CD4-positive, alpha-beta T cell treated with Interleukin-4 for 1 hour (primary cell): ENCODE measurements at places on chromosomes 2 and 18.

DNA sequence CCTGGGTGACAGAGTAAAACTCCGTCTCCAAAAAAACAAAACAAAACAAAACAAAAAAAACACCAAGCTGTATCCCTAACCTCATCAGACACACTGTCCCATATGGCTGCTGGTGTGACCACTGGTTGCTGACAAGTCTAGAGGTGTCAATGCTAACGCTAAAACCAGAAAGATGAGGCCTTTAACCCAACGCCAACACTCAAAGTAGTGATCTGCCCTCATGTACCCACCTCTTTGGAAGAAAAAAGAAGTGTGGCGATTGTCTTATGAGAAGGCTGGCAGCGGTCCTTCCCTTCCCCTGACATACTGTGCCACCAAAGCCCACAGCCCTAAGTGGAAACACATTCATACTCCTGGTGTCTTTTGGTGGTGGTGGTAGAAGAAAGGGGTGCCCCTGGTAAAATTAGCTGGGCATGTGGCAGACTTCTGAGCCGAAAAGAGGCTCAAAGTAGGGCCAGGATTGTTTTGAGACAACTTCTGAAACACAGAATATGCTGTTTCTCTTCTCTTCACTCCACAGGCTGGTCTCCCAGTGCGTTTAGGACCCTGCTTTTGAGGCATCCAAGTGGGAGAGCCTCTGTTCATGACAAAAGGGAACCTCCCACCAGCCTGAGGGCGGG, 9.8 kb downstream of the SERTAD2 start:
- no peak for DNase-seq

DNA sequence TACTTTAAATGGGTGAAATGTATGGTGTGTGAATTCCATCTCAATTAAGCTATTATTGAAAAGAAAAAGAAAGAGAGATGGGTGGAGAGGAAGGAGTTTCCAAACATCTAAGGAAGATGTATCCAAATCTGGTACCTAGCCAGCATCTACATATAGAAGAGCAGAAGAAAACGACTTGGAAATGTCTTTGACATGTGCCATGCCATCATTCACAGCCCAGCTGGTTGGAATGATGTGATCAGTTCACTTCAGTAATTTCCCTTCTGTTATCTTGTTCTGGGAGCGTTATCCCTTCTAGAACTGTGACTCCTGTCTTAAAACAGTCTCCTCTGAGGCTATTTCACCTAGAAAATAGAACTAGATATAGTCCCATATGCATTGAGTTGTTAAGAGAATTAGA, 312.8 kb upstream of the GYPC start:
- no peak for DNase-seq

GRCh38 chr18:45464619-45465018, 150.7 kb upstream of the SLC14A2 start:
- DNase-seq, result no peak

DNA sequence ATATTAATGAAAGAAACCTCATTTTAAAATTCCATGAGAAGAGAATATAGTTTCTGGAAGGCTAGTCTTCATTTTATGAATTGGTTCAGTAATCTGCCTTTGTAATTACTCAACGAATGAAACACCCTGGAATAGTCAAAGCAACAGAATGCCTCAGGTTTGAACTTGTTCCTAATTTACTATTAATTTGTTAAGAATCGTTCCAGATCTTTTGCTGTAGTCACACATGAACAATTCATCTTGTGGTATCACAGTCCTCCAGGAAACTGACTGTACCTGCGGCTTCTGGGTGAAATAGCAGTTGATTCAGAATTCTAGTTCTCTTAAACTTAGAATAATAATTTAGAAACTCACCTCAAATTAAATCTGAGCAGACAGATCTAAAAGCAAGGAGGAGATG, 282.7 kb upstream of the MAP2 start:
- no peak for DNase-seq

DNA sequence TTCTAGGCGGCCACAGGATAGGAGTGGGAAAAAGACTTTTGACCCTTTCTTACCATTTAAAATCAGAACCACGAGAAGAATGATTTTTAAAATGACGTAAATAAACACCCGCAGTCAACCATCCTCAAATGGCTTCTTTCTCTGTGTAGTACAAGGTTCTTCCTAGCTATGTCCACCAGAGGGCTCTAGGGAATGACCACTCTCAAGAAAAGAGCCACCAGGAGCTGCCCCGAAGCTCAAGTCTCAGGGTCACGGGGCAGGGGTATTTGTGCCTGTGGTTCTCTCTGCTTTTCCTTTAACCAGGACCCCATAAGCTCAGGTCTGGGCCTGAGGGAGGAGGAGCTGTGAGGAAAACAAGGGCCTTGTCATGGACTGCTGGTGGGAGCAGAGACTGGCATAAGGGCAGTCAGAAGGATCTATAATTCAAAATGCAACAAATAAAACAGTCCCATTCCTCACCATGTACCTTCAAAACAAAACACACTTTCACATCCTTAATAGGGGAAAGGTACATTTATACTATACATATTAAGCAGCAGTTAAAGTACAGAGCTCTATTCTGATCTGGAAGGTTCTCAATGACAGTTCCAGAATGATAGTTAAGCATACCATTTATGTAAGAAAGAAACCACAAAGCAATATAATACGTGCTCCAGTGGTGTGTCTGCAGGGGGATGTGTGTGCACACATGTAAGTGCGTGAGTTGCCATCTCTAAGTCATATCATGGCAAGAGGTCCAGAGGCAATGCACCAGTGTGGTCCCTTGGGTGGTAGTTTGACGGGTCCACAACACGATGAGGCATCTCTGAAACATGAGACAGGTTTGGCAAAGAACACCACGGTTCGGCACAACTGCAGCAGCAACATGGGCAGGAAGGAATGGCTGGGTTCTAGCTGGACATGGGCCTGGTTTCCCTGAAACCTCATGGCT, 18.6 kb downstream of the LYPD1 start:
- no peak for DNase-seq

DNA sequence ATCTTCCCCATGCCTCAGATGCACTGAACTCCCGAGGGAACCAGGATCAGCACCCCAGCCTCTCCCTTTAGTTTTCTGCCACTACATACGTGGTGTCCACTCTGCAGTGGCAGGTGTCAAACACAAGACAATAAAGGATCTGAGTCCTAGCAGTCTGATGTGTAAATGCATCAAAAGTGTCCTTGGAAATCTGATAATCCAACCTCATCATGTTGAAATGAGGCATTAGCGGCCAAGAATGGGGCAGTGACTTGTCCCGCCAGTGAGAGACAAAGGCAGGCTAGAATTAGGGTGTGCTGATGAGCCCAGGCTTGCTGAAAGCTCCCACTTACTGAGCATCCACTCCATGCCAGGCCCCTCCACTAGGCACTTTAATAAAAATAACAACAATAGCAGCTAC, 52.9 kb downstream of the EN1 start:
- DNase-seq, result no peak

GRCh38 chr2:73107211-73107926, 5.4 kb downstream of the RAB11FIP5 start:
- no peak for DNase-seq

DNA sequence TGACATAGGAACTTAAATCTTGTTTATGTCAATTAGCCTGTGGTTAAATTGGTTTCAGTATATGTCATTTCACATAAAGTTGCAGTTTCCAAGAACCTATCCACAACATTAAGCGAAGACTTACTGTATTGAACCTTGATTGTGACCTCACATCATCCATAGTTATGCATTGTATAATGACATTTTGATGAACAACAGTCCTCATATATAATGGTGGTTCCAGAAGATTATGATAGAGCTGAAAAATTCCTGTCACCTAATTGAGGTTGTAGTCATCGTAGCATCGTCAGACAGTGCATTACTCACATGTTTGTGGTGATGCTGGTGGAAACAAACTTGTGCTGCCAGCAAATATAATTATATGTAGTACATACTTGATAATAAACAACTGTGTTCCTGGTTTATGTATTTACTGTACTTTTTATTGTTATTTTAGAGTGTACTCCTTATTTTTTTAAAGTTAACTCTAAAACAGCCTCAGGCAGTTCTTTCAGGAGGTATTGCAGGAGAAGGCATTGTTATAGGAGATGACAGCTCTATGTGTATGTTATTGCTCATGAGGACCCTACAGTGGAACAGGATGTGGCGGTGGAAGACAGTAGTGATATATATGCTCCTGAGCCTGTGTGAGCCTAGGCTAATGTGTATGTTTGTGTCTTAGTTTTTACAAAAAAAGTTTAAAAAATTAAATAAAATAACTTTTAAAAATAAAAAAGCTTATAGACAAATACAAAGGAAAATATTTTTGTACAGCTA, 56.6 kb downstream of the UBE2E3 start:
- no peak for DNase-seq

GRCh38 chr2:16090650-16091575, 150.6 kb downstream of the MYCN start:
- no peak for DNase-seq

- DNase-seq, result no peak
These were observed 54.9 kb downstream of the R3HDM1 start for GRCh38 chr2:135586148-135586547.

DNA sequence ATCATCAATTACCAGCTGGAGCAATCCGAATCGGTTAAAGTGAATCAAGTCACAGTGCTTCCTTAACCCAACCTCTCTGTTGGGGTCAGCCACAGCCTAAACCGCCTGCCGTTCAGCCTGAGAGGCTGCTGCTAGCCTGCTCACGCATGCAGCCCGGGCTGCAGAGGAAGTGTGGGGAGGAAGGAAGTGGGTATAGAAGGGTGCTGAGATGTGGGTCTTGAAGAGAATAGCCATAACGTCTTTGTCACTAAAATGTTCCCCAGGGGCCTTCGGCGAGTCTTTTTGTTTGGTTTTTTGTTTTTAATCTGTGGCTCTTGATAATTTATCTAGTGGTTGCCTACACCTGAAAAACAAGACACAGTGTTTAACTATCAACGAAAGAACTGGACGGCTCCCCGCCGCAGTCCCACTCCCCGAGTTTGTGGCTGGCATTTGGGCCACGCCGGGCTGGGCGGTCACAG, 496 bp upstream of the ITGA4 start:
- peak; percentile 86 for DNase-seq

DNA sequence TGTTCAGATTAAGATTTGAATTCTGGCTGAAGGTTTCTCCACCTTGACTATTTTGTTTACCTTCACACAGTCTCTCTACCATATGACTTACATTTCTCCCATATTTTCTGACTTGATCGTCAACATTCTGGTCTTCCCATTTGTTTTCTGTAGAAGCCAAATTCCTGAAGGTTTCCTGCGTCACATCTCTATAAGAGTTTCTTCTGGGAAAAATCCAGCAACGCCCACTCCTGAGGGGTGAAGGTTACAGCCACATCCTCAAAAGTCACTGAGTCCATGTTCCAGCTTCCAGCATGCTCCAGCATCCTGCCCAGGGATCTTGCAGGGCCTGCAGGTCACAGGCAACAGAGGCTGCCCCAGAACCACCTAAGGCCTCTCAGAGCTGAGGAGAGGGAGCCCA, 47.5 kb downstream of the NBEAL1 start:
- DNase-seq, result no peak

DNA sequence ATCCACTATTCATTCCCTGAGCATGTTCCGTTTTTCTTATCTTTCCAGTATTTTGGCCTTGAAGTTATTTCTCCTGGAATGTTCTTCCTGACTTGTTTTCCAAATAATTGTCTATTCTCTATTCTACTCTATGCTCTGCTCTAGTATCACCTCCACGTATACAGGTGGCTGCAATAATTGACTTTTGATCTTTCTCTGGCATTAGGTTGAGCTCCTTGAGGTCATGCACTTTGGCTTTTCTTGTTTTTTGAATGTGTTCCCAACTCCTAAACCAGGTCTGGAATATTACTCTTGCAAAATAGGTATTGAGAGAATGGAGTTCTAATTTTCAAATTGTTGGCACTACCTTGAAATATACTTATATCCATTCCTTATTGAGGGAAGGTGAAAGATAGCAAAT, 550.4 kb downstream of the CNTNAP5 start:
- DNase-seq, result no peak

GRCh38 chr18:75441896-75442295, 14.4 kb upstream of the SMIM21 start:
- DNase-seq, result no peak

GRCh38 chr18:56982766-56983165, 164.1 kb upstream of the BOD1L2 start:
- DNase-seq, result no peak

DNA sequence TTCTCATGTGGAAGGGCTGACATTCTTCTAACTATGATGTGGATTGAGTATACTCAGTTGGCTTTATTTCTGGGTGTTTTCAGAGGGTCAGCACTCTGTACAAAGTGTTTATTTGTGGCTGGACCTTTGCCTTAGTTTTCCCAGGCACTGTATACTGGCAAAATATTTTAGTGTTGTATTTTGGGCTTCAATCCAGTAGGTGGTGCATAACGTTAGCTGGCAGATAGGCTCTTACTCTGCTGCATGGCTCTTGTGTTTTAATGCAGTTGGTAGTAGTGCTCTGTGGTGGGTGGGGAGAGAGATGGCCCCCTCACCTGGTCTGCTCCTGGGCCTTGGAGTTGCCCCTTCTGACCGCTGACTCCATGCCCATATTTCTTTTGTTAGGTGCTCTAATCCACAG, 75.6 kb upstream of the REG3A start:
- no peak for DNase-seq

DNA sequence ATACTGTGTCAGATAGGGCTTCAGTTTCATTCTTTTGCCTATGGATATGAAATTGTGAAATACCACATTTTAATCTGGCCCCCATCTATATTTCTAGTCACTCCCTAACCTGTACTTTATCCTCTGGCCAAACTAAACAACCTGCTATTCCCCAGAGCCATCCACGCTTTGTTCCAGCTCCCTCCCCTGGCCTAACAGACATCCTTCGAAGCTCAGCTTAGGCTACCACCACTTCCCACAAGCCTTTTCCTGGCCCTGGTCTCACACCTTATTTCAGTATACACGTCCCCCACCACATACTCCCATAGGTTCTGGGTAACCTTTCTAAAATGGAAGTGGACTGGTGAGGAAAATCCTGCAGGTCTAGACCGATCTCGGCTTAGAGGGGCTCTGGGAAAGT, 55.4 kb downstream of the MAP4K3 start:
- no peak for DNase-seq

DNA sequence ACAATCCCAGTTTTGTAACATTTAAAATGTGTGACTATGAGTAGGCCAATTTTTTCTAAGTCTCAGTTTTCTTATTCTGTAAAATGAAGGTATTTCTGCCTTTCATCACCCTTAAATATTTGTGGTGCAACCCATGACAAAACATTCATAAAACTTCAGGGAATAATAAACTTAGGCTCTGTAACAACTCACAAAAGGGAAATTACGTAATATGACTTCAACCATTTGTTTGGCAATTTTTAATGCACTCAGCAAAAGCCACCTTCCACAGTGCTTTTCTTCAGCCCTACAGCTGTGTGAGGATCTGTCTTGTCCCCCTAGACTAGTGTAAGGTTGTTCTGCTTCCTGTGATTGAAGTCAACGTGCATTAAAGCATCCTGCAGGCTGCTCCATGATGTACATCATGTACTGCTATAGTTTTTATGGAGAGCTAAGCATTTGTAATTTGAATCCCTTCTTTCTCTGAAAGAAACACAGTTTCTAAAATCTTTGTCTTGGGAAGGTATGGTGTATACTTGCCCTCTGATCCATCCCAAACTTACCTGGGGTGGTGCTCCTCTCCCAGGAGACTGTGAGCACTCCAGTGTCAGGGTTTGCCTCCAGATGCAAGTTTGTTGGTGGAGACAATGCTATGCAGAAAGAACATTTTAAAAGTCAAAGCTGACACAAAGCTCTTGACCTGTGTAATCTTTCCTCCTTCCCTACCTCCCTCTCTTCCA, 39.1 kb downstream of the FN1 start:
- no peak for DNase-seq

- DNase-seq, result peak; percentile 38
These were observed 669 bp downstream of the LNPK start for GRCh38 chr2:176001281-176001915.
